Ascending aorta (tissue), 2 donors: ENCODE measurements at places on chromosomes 11 and 22. TPM values are rescaled to one million over a fixed set of nuclear protein-coding genes. Genes with fewer than 3 reads are reported as not detected.

Gene MS4A12
- not detected for total RNA-seq

Gene DENND6B
- 1.4 TPM for total RNA-seq

GRCh38 chr11:78856211-78856610 is 281.5 kb upstream of the NARS2 start:
- H3K4me3 ChIP-seq = no peak overlapping the region
- no peak for DNase-seq
- H3K4me1 ChIP-seq = no peaks in the 10 kb centered on the region
- no peaks in the 10 kb centered on the region for H3K27me3 ChIP-seq

- H3K36me3 ChIP-seq = no peaks in the 10 kb centered on the region
- H3K4me1 ChIP-seq = peaks cover 7% of the 10 kb centered on the region
- no peak overlapping the region for H3K27ac ChIP-seq
- DNase-seq = no peak
These were observed 16.5 kb upstream of the DGKZ start for GRCh38 chr11:46330563-46331281.

DNA sequence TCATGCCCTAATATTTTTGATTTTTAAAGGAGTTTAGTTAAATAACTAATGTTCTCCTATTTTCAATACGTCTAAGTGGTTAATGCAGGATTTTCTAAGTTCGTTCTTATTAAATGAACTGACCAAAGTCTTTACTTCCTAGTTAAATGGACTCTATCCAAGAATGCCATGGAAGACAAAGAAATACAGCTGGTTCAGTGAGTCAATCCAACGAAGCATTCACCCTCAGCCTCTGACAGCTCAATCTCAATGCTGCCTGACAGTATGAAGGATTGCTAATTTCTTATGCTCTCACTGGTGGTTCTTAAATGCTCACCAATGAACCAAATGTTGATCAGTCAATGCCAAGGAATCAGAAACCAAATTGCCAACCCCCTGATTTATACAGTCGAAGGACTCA is 219.4 kb downstream of the CADM1 start:
- no peak for DNase-seq
- H3K27ac ChIP-seq = no peak overlapping the region
- no peak overlapping the region for H3K4me3 ChIP-seq
- H3K36me3 ChIP-seq = no peaks in the 10 kb centered on the region
- no peaks in the 10 kb centered on the region for H3K4me1 ChIP-seq

DNA sequence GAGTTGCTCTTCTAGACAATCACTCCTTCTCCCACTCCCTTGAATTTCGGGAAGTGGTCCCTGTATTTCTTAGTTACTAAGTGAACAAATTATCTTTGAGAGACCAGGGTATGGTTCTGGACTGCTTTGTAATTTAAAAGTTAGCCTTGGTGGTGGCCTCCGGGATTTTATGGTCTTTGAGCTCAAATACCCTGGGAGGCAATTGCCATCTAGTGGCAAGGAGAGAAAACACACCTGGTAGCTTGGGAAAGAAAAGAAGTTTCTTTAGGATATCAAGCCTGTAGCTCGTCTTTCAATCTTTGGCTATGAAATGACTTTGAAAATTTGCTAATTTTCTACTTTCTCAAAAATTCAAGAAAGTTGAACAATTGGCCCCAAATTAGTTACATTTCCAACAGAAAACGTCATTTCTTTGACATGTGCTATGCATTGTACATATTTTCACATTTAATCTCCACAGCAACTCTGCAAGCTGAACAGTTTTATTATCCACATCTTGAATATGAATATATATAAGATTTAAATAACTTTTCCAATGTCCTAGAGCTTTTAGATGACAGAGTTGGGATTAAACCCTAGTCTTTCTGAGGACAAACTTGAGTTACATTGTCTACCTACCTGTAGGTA is 39.1 kb downstream of the MMP27 start:
- H3K27me3 ChIP-seq = no peaks in the 10 kb centered on the region
- H3K27ac ChIP-seq = no peak overlapping the region
- no peaks in the 10 kb centered on the region for H3K4me1 ChIP-seq
- H3K4me3 ChIP-seq = no peak overlapping the region
- no peaks in the 10 kb centered on the region for H3K36me3 ChIP-seq

DNA sequence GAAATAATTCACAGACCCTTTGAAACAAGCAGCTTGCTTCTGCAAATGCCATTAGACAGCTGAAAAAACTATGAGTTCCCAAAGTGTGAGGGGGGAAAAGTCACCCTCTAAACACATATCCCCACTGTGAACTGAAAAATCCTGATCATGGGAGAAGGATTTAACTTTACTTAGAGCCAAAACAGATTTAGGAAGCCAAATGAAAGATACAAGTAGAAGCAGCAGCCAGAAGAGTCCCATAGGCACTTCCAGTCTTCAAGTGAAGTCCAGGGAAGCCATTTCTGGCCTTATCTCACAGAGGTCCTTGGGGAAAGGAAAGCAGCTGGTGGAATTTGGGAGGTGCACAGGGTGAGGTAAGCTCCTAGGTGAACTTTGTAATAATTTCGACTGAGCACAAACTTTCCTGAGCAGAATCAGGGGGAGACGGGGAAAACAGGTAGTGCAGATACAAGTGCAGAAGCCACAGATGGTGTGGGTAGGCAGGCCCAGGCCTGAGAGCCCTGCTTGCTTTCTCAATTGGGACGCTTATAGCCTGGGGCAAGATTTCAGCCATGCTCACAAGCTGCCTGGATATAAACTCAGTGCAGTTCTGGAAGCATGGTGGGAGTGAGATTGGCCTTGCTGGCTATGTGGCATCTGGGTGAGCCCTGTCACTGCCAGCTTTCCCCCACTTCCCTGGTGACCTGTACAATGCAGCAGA is 44.8 kb downstream of the GAS2 start:
- no peaks in the 10 kb centered on the region for H3K27me3 ChIP-seq
- H3K27ac ChIP-seq = no peak overlapping the region
- H3K4me1 ChIP-seq = no peaks in the 10 kb centered on the region
- H3K4me3 ChIP-seq = no peak overlapping the region
- H3K36me3 ChIP-seq = no peaks in the 10 kb centered on the region

DNA sequence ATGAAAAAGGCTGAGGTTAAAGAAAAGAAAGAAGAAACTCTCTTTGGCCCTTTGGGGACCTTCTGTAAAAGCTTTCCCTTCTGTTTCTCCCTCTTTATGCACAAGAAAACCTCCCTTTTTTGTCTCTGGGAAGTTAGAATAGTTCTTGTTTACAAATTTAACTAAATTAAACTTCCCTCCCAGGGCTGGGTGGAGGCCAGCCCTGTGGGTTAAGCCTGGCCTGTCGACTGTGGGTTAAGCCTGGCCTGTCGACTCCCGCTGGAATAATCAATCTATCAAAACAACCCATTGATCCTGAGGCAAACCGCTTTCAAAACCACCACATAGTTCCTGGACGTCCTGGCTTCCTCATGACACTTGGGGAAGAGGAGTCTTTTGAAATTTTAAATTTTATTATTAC is 1.2 kb upstream of the DRG1 start:
- peaks cover 4% of the 10 kb centered on the region for H3K36me3 ChIP-seq
- peaks cover 11% of the 10 kb centered on the region for H3K4me1 ChIP-seq
- no peaks in the 10 kb centered on the region for H3K27me3 ChIP-seq
- no peak overlapping the region for H3K27ac ChIP-seq
- no peak for DNase-seq

GRCh38 chr11:72146625-72147024 is 11.1 kb downstream of the FOLR3 start:
- DNase-seq = no peak
- H3K27me3 ChIP-seq = no peaks in the 10 kb centered on the region
- H3K4me3 ChIP-seq = no peak overlapping the region
- no peak overlapping the region for H3K27ac ChIP-seq
- H3K4me1 ChIP-seq = no peaks in the 10 kb centered on the region

- no peaks in the 10 kb centered on the region for H3K27me3 ChIP-seq
- H3K4me1 ChIP-seq = no peaks in the 10 kb centered on the region
- no peak for DNase-seq
- no peak overlapping the region for H3K4me3 ChIP-seq
These were observed 11.2 kb downstream of the WNT11 start for GRCh38 chr11:76194872-76195668.

- H3K27me3 ChIP-seq = no peaks in the 10 kb centered on the region
- H3K4me3 ChIP-seq = no peak overlapping the region
- H3K4me1 ChIP-seq = peaks cover 31% of the 10 kb centered on the region
- H3K36me3 ChIP-seq = peaks cover 46% of the 10 kb centered on the region
- H3K27ac ChIP-seq = peak overlapping the region; percentile 94
These were observed 92.4 kb downstream of the MICAL2 start for GRCh38 chr11:12202661-12203310.

DNA sequence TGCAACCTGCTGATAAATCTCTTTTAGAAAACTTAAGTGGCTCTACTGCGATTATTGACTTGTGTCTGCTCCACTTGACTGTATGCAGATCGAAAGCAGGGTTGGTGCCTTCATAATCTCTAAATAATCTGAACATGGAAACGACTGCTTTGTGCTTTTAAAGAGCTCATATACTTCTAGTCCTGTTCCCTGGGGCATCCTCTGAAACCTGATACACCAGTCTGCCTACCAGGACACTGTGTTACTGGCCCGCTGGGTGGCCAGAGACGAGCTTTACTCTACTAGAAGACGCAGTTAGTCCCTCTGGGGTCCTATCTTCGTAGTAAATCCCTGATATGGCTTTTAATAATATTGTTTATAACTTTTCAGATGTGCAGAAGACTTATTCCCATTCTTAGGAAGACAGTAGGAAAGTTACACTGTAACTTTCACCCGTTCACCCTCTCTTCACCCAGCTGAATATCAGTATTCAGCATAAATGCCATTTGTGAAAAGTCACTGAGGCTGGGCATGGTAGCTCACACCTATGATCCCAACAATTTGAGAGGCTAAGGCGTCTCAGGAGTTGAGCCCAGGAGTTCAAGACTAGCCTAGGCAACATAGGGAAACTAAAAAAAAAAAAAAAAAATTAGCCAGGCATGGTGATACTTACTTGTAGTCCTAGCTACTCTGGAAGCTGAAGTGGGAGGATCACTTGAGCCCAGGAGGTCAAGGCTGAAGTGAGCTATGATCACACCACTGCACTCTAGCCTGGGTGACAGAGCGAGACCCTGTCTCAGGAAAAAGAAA is 9.0 kb upstream of the HTR3B start:
- no peaks in the 10 kb centered on the region for H3K4me1 ChIP-seq
- no peak overlapping the region for H3K27ac ChIP-seq
- no peak overlapping the region for H3K4me3 ChIP-seq
- H3K27me3 ChIP-seq = no peaks in the 10 kb centered on the region

- no peak overlapping the region for H3K27ac ChIP-seq
- H3K4me1 ChIP-seq = peaks cover under 1% of the 10 kb centered on the region
- DNase-seq = no peak
These were observed 6.9 kb downstream of the IRF7 start for GRCh38 chr11:608791-609251.

- no peak for DNase-seq
- H3K36me3 ChIP-seq = no peaks in the 10 kb centered on the region
- no peaks in the 10 kb centered on the region for H3K27me3 ChIP-seq
- no peak overlapping the region for H3K4me3 ChIP-seq
These were observed 620 bp downstream of the OR4C16 start for GRCh38 chr11:55572548-55572947.

DNA sequence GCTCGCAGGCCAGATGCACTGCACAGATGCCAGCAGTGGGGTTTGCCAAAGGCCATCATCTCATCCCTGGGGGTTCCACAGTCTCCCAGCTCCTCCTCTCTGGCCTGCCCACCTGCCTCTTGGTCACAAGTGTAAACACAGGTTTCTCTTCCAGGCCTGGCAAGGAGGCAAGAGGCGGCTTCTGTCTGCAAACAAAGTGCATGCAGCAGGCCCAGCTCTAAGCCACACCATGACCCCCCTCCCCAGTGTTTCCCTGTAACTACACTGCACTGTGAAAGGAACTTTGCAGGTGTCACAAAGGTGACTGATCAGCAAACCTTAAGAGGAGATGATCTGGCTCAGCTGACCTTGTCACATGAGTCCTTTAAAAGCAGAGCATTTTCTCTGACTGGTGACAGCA is 26.2 kb upstream of the SHISAL1 start:
- no peak overlapping the region for H3K27ac ChIP-seq
- H3K36me3 ChIP-seq = no peaks in the 10 kb centered on the region
- H3K27me3 ChIP-seq = no peaks in the 10 kb centered on the region
- no peak overlapping the region for H3K4me3 ChIP-seq
- no peak for DNase-seq

DNA sequence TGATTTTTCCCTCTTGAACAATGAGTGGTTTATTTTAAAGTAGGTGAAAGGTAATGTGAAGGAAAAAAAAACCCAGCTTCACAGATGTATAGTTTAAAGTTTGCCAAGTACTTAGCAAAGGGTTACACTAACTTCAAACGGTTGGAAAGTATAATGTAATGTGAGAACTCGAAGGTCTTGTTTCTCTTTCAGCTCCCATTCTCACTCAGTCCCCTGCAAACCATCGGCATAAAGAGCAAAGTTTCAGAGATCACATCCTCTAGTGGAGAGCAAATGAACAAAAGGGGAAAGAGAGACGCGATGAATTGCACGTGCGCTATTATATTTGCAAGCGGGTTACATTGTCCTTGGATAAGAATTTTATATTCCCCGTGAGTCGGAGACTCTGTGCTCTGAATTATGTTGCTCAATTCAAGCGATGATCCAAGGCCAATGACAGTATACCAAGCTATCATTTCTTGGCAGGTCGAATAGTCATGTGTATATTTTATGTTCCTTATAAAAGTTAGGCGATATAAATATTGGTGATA is 37.6 kb upstream of the BIRC3 start:
- no peak overlapping the region for H3K27ac ChIP-seq
- peak overlapping the region; percentile 14 for H3K4me3 ChIP-seq
- DNase-seq = no peak
- H3K27me3 ChIP-seq = no peaks in the 10 kb centered on the region
- H3K36me3 ChIP-seq = no peaks in the 10 kb centered on the region
- peaks cover 2% of the 10 kb centered on the region for H3K4me1 ChIP-seq

GRCh38 chr11:129252621-129253020 is 60.5 kb upstream of the ARHGAP32 start:
- no peaks in the 10 kb centered on the region for H3K27me3 ChIP-seq
- no peak for DNase-seq
- no peaks in the 10 kb centered on the region for H3K36me3 ChIP-seq
- no peaks in the 10 kb centered on the region for H3K4me1 ChIP-seq
- H3K27ac ChIP-seq = no peak overlapping the region

DNA sequence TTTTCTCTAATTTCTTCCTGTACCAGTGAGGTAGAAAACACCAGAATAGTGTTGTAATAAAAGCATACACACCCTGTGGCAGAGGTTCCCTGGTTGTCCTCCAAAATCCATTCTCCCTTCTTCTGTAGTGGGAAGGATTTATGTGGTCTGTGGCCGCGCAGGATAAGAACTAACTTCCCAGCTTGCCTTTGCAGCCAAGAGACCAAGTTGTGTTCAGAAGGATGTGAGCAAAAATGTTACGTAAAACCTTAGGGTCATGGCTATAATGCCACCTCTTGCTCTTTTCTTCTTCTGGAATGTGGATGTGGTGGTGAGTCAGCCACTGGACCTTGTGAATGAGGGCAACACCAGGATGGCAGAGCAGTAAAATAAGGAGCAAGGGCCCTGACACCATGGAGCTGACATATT is 28.4 kb downstream of the CCDC90B start:
- peak overlapping the region; percentile 53 for H3K27ac ChIP-seq
- H3K4me3 ChIP-seq = no peak overlapping the region
- no peaks in the 10 kb centered on the region for H3K27me3 ChIP-seq
- DNase-seq = no peak

GRCh38 chr11:97570636-97571035 is 1180.8 kb downstream of the JRKL start:
- no peaks in the 10 kb centered on the region for H3K36me3 ChIP-seq
- no peaks in the 10 kb centered on the region for H3K4me1 ChIP-seq
- H3K4me3 ChIP-seq = no peak overlapping the region
- DNase-seq = no peak
- H3K27ac ChIP-seq = no peak overlapping the region
- H3K27me3 ChIP-seq = no peaks in the 10 kb centered on the region
